A673 (cell line): ENCODE measurements at places on chromosomes 2 and 18. TPM values are rescaled to one million over a fixed set of nuclear protein-coding genes. Genes with fewer than 3 reads are reported as not detected.

Gene CFAP221
- 1.1 and 1.5 TPM in 2 replicates for total RNA-seq

GRCh38 chr2:136538489-136538888, 226.9 kb upstream of the THSD7B start:
- no peaks in the 10 kb centered on the region for H3K36me3 ChIP-seq
- no peak overlapping the region for H3K27ac ChIP-seq
- H3K27me3 ChIP-seq: no peaks in the 10 kb centered on the region

DNA sequence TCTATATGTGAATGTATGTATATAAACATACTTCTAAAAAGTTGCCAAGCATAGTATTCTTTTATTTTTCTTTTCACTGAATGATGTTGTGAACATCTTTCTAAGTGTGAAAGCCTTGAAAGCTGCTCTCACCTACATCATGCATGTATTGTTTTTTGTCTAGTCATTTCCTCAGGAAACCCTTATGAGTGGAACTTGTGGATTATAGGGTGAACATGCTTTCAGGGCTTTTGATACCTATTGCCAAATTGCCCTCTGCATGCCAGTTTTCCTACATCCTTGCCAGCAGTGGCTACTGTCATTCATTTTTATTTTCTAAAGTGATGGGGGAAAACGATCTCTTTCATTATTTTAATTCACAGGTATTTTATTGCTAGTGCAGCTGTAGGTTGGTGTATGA, 78.3 kb downstream of the ADAM23 start:
- no peaks in the 10 kb centered on the region for H3K4me1 ChIP-seq
- no peak for DNase-seq
- no peaks in the 10 kb centered on the region for H3K36me3 ChIP-seq
- H3K4me3 ChIP-seq: no peak overlapping the region
- no peak overlapping the region for H3K27ac ChIP-seq
- peaks cover 20% of the 10 kb centered on the region for H3K27me3 ChIP-seq

GRCh38 chr18:21742315-21742687, 1.7 kb downstream of the MIB1 start:
- no peak for DNase-seq
- H3K4me1 ChIP-seq: peaks cover 29% of the 10 kb centered on the region
- H3K27me3 ChIP-seq: no peaks in the 10 kb centered on the region
- H3K27ac ChIP-seq: peak overlapping the region; percentile 99
- H3K36me3 ChIP-seq: no peaks in the 10 kb centered on the region

DNA sequence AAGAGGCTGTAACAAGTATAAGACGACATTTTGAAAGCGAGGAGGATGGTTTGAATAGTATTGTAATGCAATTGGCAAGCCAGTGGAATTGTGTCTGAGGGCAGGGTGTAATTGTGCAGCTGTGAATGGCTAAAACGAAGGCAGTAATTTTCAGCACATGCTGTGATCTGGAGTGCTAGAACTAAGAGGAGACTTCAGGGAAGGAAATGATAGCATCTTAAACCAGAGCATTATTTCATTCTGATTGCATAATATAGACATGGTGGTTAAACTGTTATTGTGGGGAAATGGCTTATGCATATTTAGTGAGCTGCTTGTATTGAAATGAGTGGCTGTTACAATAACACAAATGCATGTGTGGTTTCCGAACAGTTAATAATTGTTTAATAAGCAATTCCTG, 36.3 kb downstream of the THSD7B start:
- no peaks in the 10 kb centered on the region for H3K36me3 ChIP-seq
- no peaks in the 10 kb centered on the region for H3K27me3 ChIP-seq
- H3K27ac ChIP-seq: no peak overlapping the region
- peak; percentile 57 for DNase-seq
